ENCODE measurements at places on chromosomes 12 and 14.

DNA sequence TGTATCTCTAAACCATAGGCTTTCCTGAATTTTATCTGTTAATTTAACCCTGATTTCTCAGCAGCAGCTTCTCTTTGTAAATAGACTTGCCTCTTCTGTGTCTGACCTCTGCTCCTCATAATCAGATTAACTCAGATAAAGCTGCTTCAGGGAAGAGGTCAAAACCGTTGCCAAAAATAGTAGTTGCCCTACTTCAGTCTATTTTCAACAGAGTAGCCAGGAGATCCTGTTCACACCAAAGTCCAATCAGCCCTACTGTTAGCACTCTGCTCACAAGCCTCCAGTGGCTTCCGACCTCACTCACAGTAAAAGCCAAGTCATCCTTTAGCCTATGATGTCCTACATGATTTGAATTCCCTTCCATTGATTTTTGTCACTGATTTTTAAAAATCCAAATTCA, 258.4 kb downstream of the PPFIA2 start:
- DNase-seq: no peak

DNA sequence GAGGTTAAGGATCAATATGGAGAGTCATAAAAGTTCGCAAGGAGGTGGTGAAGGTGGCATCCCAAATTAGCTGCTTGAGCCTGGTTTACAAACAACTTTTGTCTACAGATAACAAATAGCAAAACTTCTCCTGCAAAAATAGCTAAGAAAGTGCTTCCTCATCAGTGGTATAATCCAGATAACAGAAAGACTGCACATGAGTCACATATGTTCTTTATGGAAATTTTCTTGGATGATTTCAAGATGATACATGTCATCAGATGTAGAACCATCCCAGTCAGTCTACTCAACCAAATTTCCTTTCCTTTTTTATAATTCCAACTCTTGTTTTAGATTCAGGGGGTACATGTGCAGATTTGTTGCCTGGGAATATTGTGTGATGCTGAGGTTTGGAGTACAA, 133.0 kb downstream of the BTG1 start:
- DNase-seq: no peak

- no peak for DNase-seq
These were observed 349.8 kb downstream of the ZFP36L1 start for GRCh38 chr14:68442828-68443629.

DNA sequence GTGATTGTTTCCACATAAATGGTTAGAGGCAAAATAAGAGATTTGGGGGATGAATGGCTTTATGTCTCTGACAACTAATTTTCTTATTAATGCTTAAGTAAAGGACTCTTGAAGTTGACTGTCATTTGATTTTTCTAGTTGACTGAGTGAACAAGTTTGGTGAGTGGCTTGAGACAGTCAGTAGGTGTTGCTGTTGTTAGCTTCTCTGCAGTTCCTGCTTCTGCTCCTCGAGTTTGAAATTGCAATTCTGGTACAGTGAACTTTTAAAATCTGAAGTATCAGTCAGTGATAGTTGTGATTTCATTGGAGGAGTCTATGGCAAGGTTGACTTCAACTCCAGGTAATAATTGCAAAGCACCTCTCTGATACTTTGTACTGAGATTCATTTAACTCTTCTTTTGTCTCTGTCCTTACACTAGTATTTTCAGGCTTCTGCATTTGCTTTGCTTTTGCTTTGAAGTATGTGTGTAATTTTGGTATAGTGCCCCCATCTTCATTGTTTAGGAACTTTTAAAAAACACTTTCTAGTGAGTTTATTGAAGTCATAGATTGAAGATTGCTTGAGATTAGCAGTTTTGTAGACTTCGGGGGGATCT, 415.5 kb downstream of the PCNX1 start:
- peak; percentile 56 for DNase-seq

GRCh38 chr14:61701946-61702345, 6.6 kb downstream of the HIF1A start:
- DNase-seq: no peak

DNA sequence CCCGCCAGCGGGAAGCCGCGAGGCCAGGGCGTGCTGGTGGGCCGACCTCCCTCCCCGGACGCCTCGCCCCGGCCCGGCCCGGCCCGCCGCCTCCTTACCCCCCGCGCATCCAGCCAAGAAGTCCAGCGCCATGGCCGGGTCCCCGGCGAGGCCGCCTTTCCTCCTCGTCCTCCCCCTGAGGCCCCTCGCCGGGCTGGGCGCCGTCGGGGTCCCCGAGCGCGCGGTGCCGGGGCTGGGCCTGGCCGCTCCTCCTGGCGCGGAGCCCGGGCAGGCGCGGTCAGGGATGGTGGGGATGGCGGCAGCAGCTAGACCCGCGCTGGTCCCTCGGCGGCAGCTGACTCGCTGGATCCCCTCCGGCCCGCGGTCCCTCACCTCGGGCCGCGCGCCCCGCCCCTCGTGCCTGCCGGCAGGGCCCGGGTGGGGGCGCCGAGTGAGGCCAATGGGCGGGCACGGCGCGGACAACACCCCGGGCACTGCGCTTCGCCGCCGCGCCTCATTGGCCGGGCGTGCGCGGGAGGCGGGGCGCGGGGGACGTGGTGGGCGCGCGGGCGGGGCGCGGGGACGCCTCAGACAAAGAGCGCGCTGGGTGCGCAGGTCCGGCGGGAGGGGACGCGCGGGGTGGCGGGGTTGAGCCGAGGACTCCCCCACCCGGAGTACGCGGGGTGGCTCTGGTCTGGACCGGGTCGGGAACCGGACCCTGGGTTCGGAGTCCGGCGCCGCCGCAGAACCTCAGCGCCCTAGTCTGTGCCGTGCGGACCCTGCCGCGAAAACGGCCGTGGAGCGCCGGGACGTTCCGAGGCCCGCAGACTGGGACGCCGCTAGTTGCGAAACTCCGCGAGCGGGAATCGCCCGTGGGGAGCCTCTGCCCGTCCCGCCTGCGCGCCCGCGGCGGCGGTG, at the start of gene SLC25A29:
TSS of gene SLC25A29 (minus strand) at position 344 of the 897 bp plus-strand sequence. CDS start at position 132, 212 bp downstream.
- DNase-seq: peak; percentile 85

GRCh38 chr14:64987438-64987767, 708 bp downstream of the FNTB start:
- DNase-seq: no peak

GRCh38 chr12:50786498-50787231, 22.8 kb downstream of the ATF1 start:
- DNase-seq: no peak

DNA sequence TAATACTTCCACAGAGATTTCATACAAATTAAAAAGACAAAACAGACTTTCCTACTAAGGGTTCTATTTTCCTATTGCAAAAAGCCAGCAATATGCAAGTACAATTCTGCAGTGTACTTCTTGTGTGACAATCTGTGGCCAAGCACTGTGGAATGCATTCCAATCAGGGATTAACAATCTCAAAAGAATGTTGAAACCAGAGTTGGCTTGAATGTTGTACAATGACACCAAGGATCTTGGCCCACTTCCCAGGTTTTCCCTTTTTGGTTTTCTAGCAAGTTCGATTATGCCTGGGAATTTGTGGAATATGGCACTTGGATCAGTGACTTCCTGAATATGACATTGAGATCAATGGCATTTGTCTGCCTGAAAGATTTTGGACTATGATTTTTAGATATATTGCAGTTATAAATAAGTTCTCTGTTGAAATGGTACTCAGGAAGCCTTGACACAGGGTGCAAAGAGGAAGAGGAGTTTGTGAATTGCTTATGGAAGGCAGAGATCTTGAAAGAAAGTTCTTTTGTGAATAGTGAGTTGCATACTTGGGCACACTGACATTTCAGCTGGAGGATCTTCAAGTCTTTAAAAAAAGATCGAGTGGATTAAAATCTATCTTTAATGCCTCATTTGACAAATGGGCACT, 81.4 kb upstream of the FERMT2 start:
- DNase-seq: no peak

- peak; percentile 4 for DNase-seq
These were observed 602.9 kb downstream of the TMEM121 start for GRCh38 chr14:106129274-106129673.

- peak; percentile 80 for DNase-seq
These were observed 1011.8 kb downstream of the TMEM121 start for GRCh38 chr14:106538201-106538600.

DNA sequence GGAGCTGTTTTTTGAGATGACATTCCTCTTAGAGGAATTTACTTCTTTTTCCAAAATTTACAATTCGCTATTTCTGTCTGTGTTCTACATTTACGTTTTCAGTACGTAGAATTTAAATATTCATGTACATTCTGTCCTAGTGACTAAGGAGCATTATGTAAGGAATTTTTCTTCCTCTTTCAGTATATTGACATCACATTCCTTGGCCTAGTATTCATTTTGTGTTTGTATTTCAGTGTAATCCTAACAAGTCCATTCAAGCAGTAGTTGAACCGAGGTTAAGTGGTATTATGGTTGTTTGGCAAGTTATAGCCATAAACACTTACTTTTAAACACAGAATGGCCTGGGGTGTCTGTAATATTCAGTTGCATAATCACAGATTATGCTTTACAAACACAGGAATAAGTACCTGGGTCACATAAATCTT, 465.2 kb downstream of the PCNX1 start:
- DNase-seq: no peak

DNA sequence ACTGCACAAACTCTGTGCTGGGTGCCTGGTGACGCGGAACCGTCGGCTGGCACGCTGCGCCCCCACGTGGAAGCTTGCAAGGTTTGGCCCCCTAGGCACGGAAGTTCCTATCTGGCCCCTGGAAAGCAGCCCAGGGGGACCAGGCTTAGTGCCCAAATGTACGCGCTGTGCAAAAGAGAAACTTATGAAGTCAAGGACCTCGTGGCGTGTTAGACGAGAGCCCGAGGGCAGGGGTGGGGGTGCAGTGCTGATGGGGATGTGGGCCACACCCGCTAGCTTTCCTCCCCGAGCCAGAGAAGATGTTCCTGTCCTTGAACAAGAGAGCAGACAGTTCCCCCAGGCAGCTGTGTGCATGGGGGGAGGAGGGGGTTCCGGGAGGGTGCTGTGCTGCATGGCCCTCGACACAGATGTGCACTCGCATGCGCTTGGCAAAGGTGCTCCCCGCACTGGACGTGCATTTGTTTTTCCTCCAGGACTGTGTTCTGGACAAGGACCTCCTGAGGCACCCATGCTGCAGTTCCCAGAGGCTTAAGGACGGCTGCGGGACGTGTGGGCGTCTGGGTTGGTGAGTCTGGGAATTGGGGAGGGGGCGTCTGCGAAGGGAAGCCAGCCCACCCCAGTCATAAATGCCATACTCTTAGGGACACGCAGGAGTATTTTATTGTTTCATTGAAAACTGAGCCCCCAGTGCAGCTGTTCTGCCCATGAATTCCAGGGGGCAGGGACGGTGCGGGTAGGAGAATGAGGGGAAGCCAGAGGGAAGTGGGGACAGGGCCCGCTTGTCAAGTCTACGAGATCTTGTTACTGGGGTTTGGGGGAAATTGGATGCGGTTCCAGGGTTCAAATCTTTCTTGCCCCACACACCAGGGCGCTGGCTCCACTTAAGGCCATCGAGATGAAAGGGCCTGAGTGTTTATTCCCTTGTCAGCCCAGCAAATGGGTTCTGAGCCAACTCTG, 80.0 kb downstream of the NTF3 start:
- DNase-seq: peak; percentile 32

- DNase-seq: no peak
These were observed 111.3 kb upstream of the FRMD6 start for GRCh38 chr14:51540364-51540763.

- no peak for DNase-seq
These were observed 266.4 kb upstream of the GRIP1 start for GRCh38 chr12:66945189-66945817.

DNA sequence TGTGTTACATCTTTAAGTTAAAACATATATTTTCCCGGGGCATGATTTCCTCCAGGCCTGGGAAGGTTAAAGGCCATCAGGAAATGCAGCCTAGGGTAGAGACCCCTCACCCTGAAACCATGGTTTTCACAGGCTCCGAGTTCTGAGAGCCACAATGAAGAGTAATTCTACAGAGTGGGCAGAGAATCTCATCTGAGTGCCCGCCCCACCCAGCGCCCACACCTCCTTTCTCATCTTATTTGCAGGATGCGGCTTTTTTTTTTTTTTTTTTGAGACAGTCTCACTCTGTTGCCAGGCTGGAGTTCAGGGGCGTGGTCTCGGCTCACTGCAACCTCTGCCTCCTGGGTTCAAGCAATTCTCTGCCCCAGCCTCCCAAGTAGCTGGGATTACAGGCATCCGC, 170.7 kb downstream of the FOXN3 start:
- DNase-seq: no peak

DNA sequence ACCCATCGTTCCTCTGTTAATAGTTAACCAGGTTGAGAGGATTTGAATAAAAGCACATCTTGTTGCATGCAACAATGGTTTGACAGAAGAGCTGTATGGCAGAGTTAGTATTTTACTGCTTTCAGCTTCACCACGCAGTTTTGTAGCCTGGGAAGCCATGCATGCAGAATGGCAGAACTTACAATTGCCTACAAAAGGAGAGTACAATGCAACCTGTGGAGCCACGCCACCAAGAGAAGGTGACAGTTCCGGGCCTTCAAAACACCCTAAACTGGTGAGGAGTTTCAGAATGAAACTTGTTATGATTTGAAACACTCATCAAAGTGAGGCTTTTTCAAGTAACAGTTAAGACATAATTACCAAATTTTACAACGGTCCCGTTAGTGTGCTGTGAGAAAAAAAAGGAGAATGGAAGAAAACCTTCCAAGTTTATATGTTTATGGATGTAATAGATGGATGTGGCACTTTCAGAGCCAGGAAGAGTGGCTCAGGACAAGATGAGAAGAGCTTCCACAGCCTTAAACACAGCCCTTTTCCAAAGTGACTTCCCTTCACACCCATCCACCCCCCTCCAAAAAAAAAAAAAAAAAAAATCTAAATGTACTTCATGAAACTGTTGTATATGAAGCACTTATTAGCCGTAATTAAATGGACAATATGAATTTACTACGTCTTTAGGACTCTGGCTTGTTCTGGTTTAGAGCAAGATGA, 158.7 kb downstream of the EGLN3 start:
- no peak for DNase-seq

DNA sequence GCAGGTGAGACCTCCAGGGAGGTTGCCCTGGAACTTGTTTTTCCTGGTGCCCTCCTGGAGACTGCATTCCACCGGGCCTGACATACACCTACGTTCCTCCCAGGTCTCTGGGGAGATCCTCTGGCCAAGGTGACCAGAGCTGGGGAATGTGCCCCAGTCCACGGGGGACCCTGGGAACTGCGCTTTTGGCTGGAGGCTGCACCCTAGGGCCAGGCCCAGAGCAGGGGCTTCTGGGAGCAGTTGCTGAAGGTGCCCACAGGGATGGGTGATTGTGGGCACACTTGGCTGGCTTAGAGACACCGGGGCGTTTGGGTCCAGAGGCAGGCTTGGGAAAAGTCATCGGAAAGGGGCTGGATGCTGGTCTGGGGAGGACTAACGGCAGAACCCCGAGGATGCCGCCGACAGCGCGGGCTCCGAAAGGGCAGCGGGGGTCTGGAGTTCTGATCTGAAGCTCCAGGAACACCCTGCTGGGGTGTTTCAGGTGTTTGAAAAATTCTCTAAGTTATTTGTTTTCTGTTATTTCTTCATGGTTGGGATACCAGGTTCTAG, 36.5 kb upstream of the TDRD9 start:
- no peak for DNase-seq

GRCh38 chr12:48980389-48980952, 2.3 kb downstream of the WNT1 start:
- peak; percentile 39 for DNase-seq

- no peak for DNase-seq
These were observed 24.9 kb downstream of the NUDT4 start for GRCh38 chr12:93402333-93403311.

GRCh38 chr12:63949902-63950301, 105.4 kb downstream of the SRGAP1 start:
- DNase-seq: no peak

All from hematopoietic multipotent progenitor cell treated with erythropoietin and hydrocortisone succinate and interleukin-3 and kit ligand, for 8 days (in vitro differentiated cells).